A549 treated with CpdA at 1 μM for 4 hours (cell line): ENCODE measurements at places on chromosomes 11 and 22. TPM values are rescaled to one million over a fixed set of nuclear protein-coding genes. Genes with fewer than 3 reads are reported as not detected.

Gene RIBC2
- 1.7 to 3.2 TPM (median 2.2 TPM) in 5 replicates for total RNA-seq

Gene IFITM1
- 0.24 to 0.82 TPM (median 0.49 TPM) in 4 of 5 replicates, not detected in the other for total RNA-seq

Gene HOATZ
- total RNA-seq: not detected in 5 replicates

Gene C11orf86
- 30.0 to 57.8 TPM (median 47.5 TPM) in 5 replicates for total RNA-seq

Gene SGSM1
- 0.17 to 0.68 TPM (median 0.38 TPM) in 5 replicates for total RNA-seq

Gene JAML
- not detected in 5 replicates for total RNA-seq

Gene TIMM8B
- total RNA-seq: 65.4 to 79.6 TPM (median 72.5 TPM) in 5 replicates

Gene CHST1
- 1.0 to 1.5 TPM (median 1.2 TPM) in 5 replicates for total RNA-seq

Gene SLC22A25
- not detected in 5 replicates for total RNA-seq

Gene PRODH
- total RNA-seq: 0.28 to 1.3 TPM (median 0.54 TPM) in 5 replicates

Gene RIMBP3C
- 0.10 to 0.26 TPM (median 0.24 TPM) in 5 replicates for total RNA-seq

Gene THRSP
- total RNA-seq: not detected in 5 replicates

Gene CDC45
- total RNA-seq: 24.1 to 27.9 TPM (median 24.8 TPM) in 5 replicates

Gene PTGDR2
- 0.04 to 0.08 TPM in 2 of 5 replicates, not detected in the others for total RNA-seq

Gene SPON1
- 0.02 TPM in 1 of 5 replicates, not detected in the others for total RNA-seq

Gene OR4B1
- total RNA-seq: not detected in 5 replicates

Gene P2RY6
- total RNA-seq: 7.5 to 17.6 TPM (median 14.1 TPM) in 5 replicates

Gene GAL
- 10.1 to 21.1 TPM (median 19.3 TPM) in 5 replicates for total RNA-seq

Gene KCNK4
- total RNA-seq: 0.07 to 0.24 TPM in 2 of 5 replicates, not detected in the others

Gene SLC17A6
- not detected in 5 replicates for total RNA-seq

Gene PRG3
- not detected in 5 replicates for total RNA-seq
